Right ventricle myocardium inferior (tissue), 1 donor: ENCODE measurements at places on chromosomes 6 and 20. TPM values are rescaled to one million over a fixed set of nuclear protein-coding genes. Genes with fewer than 3 reads are reported as not detected.

DNA sequence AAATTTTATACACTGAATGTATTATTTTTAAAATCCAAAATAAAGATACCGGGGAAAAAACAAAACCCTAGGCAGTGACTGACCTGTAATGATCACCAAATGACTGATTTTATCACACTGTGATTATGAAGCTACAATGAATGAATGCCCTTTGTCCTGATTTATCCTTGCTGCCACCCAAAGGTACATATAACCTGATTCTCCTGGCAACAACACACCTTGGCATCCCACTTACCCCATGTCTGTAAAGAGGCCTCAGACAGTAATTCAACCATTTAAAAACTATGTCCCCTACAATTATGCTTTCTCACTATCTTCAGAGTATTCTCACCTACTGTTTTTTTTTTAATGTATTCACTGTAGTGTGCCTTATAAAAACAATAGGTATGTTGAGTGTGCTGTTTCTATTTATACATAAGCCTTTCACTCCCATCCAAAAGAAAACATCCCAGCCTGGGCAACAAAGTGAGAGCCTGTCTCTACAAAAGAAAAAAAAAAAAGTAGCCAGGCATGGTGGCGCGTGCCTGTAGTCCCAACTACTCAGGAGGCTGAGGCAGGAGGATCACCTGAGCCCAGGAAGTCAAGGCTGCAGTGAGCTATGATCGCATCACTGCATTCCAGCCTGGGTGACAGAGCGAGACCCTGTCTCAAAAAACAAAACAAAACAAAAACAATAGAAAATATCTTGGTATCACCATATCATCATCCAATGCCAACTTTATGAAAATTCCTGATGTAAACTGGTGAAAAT is 21.7 kb downstream of the B4GALT5 start:
- no peak for DNase-seq

DNA sequence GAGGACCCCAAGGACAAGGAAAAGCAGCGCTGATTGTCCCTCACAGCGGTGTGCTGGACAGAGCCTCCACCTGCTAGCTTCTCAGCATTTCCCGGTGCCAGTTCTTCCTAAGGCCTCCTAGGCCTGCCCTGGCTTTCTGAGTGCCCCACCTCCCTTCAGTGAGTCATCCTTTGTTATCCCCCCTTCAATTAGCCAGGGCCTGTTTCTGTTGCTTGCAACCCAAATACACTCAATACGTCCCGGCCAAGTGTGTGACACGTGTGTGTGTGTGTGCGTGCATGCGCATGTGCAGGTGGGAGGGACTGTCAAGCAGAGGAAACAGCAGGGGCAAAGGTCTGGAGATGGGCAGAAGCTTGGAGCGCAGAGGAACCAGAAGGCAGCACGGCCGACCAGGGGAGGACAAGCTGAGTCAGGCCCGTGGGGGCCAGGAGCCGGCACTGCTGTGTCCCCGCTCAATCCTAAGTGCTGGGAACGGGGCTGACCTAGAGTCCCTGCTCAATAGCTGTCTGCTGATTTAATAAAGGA is 159.8 kb downstream of the PREX1 start:
- peak; percentile 54 for DNase-seq

DNA sequence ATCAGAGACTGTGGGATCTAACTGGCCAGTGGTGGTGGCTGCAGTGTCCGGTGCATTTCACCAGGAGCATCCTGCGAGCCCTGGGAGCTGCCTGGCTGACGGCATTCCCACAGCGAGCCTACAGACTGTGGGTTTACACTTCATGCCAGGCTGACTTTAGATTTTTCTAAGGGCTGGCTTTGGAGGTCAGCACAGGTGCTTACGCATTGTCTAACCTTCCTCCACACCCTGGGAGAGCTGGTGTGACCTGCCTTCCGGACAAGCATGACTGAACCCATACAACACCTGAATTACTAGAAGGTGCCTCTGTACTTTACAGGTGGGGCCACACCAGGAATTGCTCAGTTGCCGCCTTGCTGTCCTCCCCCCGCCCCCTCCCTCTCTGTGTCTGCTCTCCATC is 96.2 kb downstream of the RREB1 start:
- no peak for DNase-seq

DNA sequence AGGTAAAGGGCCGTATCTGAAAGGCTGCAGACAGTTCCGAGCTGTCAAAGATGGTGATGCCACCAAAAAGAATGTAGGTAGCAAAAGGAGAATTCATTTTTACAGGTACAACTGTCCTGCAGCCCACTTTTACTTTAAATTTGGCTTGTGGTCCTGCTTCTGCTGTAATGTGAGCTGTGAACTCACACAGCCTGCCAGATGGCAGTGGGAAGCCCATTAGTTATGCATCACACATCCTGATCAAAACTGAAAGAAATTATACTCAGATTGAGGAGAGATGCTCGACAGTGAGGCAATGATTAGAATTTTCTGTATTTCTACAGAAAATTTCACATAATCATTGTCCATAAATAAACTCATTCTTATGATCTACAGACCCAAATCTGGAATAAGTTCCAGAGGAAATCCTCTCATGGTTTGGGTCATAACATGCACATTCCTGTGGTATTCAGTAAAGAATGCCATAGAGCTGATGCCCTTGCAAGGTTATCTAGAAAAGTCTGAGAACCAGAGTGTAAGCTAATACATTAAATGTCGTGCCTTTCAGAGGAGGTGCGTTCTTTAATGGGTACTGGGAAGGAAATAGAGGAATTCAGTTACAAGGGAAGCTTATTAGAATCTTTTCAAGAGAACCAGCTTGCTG is 23.9 kb upstream of the E2F3 start:
- DNase-seq: no peak

- DNase-seq: no peak
These were observed 1.9 kb downstream of the POU3F2 start for GRCh38 chr6:98836025-98836961.

The SLC22A7 gene
- total RNA-seq: not detected

The SOX4 gene
- total RNA-seq: 7.8 TPM

- DNase-seq: peak; percentile 59
These were observed 50.6 kb downstream of the SRC start for GRCh38 chr20:37396416-37397075.

DNA sequence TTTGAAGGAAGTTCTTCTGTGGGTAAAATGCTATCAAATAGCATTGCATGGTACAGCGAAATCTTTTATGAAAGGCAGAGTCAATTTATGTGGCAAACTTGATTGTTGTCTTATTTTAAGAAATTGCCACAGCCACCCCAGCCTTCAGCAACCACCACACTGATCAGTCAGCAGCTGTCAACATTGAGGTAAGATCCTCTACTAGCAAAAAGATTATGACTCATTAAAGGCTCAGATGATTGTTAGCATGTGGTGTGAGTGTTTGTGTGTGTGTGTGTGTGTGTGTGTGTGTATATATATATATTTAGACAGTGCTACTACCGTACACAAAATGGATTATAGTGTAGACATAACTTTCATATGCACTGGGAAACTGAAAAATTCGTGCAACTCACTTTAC is 27.8 kb downstream of the LRRN4 start:
- DNase-seq: no peak
